ENCODE measurements at places on chromosomes 3 and 15. TPM values are rescaled to one million over a fixed set of nuclear protein-coding genes. Genes with fewer than 3 reads are reported as not detected.

- no peak for DNase-seq
Measured at GRCh38 chr3:15514663-15515340, 6.7 kb downstream of the COLQ start.

- DNase-seq, result no peak
Measured at GRCh38 chr15:100726421-100727190, 124.2 kb downstream of the ASB7 start.

GRCh38 chr3:16913264-16913580 lies 28.5 kb downstream of the PLCL2 start:
- no peak for DNase-seq

DNA sequence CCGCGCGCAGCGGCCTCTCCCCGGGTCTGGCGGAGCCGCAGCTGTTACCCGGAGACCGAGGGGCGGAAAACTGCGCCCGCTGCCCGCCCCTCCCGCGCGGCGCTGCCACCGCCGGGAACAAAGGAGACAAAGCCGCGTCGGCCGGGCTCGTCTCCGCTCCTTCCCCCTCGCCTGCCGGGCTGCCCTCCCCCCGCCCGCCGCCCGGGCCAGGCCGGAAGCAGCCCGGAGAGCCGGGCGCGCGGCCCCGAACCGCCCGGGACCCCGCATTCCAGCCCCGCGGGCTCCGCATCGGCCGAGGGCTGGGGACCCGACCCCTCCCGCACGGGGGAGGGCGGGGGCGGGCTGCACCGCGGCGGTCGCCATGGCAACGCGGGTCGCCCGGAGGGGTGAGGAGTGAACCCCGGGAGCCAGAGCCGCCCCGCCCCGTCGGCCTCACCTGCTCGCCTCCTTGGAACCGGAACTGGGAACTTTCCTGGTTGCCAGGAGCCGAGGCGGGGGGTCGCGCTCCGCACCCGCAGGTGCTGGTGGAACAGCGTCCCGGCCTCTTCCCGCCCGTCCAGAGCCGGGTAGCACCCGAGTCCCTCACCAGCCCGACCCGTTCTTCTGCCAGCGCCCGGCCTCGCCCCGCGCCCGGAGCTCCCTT lies 448 bp downstream of the PLXNB1 start:
- peak; percentile 72 for DNase-seq

DNA sequence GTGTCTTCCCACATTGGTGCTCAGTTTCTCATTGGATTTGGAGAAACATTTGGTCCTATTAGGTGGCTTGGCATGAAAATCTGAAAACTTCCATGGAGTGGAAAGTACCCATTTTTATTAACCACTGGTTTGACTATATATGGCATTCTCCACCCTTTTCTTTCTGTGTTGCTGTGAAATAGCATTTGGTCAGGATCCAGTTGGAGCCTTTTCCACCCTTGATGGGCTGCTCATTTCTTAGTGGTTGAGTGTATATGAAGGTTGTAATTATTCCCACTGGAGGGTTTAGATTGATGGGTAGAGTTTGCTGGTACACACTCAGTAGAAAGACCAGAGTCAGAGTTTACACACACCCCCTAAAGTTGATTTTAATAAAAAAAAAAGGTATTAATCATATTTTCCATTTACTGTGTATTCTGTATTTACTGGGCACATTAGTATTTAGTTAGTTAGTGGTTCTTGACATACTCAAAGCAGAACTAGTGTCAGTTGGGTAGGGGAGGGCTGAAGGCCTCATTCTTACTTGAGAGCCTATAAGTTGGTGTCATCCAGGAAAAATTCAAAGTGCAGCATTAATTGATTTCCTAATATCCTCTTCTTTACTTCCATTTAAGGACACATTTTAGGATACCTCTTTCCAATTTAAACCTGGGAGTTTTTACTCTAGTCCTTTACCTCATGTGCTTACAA lies 69.5 kb downstream of the FLNB start:
- no peak for DNase-seq

GRCh38 chr15:50024281-50024680 lies 94.8 kb downstream of the ATP8B4 start:
- DNase-seq, result no peak

DNA sequence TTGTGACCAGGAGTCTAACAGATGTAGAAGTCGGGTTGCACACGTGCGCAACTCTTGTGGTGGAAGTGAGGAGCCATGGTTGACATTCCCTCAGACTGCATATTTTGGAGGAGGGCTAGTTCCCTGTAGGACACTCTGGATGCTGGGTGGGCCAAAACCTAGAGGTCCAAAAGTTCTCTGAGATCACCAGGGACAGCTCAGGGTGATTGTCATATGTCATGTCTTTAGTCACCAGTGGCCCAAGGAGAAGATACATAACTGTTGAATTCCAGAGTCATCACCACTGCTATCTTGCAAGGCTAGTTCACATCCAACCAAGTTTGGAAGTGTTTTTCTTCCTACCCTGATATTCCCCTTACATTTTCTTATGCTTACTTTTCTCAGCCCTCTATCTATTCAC lies 95.2 kb upstream of the C3orf80 start:
- no peak for DNase-seq

- DNase-seq, result peak; percentile 9
Measured at GRCh38 chr3:159950156-159950898, 38.3 kb upstream of the IL12A start.

DNA sequence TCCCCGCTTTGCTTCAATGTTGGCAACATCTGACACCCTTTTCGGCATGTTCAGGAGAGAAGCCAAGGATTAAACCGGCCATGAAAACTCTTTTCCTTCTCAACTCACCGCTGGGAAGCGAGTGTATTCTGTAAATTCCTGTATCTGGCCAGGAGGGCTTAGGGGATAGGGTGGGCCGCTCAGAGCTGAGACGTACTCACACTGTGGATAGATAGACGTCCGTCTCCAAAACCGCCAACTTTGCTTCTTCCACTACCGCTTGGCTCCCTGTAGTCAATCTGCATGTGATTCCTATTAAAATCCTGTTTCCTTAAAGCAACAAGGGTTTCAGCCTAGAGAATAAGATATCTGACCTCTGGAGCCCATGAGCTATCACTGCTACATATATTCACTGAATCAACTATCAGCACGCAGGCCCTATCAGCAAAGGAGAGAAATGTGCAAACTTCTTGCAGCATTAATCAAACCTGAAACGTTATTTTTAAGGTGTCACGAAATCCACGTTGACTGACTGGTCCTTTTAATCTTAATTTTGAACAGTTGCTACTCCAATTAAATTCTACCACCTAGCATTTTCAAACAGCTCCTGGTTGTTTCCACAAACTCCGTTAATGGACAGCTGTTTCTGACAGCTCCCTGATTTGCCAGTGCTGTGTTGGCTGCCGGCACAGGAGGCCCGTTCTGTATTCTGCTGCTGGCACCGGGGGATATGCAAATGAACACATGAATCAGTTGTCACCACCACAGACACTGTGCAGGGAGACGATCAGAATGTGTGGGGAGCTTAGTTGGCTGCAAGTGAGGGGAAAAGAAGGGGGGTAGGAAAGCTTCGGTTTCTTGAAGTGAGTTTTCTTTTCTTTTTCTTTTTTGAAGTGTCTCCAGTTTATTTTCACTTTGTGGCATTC lies 438.9 kb upstream of the ARRDC4 start:
- no peak for DNase-seq

DNA sequence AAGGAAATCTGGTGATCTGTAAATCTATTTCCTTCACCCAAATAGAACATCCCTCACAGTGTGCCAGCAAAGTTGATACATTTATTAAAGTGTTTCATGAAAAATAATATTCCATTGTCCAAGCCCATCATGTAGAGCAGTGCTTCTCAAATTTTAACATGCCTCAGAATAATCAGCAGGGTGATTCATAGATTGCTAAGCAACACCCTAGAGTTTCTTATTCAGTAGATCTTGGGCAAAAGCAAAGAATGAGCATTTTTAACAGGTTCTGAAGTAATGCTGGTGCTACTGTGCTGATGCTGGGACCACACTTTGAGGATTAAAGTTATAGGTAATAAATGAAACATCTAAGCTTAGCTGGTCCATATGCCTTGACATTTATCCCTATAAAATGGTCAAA lies 210.5 kb downstream of the ZIC4 start:
- DNase-seq, result no peak

- peak; percentile 62 for DNase-seq
Measured at GRCh38 chr3:33060609-33061337, 36.2 kb downstream of the GLB1 start.

DNA sequence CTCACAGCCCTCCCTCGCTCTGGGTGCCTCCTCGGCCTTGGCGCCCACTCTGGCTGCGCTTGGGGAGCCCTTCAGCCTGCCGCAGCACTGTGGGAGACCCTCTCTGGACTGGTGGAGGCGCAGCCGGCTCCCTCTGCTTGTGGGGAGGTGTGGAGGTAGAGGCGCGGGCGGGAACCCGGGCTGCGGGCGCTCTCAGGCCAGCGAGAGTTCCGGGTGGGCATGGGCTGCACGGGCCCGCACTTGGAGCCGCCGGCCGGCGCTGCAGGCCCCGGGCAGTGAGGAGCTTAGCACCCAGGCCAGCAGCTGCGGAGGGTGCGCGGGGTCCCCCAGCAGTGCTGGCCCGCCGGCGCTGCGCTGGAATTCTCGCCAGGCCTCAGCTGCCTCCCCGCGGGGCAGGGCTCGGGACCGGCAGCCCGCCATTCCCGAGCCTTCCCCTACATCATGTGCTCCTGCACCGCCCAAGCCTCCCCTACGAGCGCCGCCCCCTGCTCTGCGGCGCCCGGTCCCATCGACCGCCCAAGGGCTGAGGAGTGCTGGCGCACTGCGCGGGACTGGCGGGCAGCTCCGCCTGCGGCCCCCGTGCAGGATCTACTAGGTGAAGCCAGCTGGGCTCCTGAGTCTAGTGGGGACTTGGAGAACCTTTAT lies 46.0 kb upstream of the GSK3B start:
- DNase-seq, result no peak

SEMA5B gene
- not detected for polyA plus RNA-seq

SLC28A1 gene
- polyA plus RNA-seq, result not detected

TTBK2 gene
- 7.2 TPM for polyA plus RNA-seq

CDC25A gene
- 0.22 TPM for polyA plus RNA-seq

TM4SF4 gene
- not detected for polyA plus RNA-seq
